GM06990 (cell line): ENCODE measurements at places on chromosomes 13 and 19.
A peak's percentile ranks its signal among the peaks of the same experiment; 100 is the strongest.

GRCh38 chr13:80339912-80340650 is 845 bp downstream of the SPRY2 start:
- peak; percentile 34 for DNase-seq

DNA sequence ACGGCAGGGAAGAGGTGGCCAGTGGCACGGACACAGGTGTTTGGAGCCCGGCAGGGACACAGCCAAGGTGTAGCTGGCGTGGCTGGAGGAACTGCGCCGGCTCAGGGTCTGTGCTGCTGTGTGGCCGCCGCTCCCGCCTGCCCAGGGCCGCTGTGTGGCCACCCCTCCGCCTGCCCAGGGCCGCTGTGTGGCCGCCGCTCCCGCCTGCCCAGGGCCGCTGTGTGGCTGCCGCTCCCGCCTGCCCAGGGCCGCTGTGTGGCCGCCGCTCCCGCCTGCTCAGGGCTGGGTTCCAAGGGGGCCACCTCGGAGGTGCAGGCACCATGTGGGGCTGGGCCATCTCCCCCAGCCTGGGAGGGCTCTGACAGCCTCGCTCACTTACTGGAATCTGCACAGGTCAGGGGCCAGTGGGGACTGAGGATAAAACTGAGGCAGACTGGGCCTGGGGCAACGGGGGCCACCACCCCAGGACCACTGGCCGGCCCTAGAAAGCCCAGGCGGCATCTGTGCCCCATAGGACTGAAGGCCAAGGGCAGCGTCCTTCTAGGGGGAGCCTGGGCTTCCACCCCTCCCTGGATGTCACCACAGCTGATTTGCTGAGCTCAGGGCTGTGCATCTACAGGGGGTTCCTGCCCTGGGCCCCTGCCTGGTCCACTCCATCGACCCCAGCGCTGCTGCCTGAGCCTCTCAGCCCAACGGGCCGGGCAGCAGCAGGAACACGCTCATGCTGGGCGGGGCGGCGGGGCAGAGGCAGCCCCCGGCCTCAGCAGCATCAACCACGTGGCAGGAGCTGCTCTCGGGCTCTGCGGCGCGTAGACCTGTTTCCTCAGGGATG is 21.5 kb downstream of the C13orf46 start:
- no peak for DNase-seq

DNA sequence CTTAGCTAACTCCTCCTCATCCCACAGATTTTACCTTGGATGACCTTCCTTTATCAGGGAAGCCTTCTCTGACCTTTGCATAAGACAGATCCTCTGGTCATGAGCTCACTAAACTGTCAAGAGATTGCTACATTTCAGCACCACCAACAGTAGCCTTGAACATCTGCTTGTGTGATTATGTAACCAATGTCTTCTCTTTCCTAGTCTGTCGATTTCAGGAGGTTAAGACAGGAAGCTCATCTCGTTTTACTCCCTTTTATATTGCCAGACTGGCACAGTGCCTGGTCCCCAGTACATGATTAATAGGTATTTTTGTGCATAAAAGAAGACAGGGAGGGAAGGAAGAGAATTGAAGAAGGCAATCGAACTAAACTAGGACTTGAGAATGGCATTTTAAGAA is 1697.7 kb downstream of the EFNB2 start:
- no peak for DNase-seq

- DNase-seq, result no peak
Measured at GRCh38 chr19:40321566-40322270, 26.5 kb downstream of the C19orf47 start.

DNA sequence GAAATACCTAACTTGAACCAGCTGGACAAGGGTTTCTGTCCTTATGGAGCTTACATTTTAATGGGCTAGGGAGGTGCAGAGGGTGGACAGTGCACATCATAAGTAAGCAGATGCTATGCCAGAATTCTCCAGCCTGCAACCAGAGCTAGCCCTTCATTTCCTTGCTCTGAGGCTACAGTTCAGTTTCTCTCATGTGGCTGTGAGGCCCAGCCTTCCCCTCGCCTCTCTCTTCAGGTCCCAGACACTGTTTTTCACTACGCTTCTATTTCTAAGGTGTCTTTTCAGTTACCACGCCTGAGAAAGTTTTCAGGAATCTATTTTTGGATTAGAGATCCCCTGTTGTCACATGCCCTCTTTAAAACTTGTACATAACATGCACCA is 141.9 kb downstream of the PCCA start:
- DNase-seq, result no peak
